Lower leg skin (tissue), 4 donors: ENCODE measurements at places on chromosomes 13 and 19. TPM values are rescaled to one million over a fixed set of nuclear protein-coding genes. Genes with fewer than 3 reads are reported as not detected.

Gene ARHGAP33
- 8.6 TPM for total RNA-seq

Gene CACNG8
- total RNA-seq: not detected

Gene ZSCAN1
- total RNA-seq: 0.23 TPM

Gene PROZ
- total RNA-seq: not detected

Gene GTF2F1
- total RNA-seq: 33.2 TPM

Gene ATP4A
- total RNA-seq: not detected

Gene SIAH3
- 0.08 TPM for total RNA-seq

Gene LONP1
- total RNA-seq: 81.7 TPM

DNA sequence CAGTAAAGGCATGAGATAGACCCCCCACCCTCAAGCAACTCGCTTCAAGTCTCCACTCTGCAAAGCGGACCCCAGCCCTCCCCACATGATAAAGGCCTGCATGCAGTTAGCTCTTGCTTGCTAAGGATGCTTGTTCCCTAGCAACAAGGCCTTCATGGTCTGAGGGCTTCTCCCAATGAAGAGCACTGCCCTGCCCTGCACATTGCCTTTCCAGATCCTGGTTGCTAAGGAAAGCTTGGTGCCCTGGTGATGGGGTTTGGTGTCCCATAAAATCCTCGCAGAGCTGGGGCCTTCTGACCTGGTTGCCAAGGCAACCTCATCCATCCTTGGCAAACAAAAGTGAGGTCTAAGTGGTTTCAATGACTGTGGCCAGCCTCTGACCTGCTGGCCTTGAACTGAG, 6.0 kb downstream of the DBP start:
- DNase-seq: no peak

- DNase-seq: no peak
Observed at GRCh38 chr13:49935171-49936074, 717 bp downstream of the SPRYD7 start.

DNA sequence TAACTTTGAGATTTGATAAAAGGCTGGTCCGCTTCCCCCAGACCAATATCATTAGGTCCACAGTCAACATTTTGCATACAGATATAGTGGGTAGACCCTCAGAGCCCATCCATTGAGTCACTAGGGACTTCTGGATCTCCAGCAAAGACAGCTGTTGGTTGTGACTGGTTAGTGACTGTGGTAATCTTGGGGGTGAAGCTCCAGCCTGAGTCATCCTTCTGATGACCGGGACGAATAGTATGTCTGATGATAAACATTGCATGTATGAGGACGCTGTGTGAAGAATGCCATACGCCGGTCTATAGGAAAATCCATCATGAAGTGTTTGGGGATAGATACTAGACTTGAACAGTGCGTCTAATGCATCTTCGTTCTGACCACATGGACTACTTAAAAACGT, 307.0 kb downstream of the UQCRFS1 start:
- no peak for DNase-seq

DNA sequence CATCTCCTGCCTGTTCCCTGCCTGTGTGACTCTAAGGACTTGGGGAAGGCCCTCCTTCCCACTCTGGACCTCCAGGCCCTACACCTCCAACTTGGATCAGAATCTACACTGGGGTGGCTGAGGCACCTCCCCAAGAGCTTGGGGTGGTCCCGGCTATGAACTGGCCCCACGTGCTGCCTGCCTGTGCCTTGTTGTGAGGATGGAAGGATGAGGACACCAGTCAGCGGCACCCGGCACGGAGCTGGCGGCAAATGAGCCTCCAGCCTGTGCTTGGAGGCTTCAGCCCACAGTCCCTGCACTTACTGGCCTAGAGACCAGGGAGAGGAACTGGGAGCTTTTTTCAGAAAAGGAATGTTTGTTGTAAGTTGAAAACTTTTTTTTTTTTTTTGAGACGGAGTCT, 8.5 kb downstream of the AKAP8 start:
- no peak for DNase-seq

- no peak for DNase-seq
Observed at GRCh38 chr19:40553885-40554857, 22.5 kb upstream of the SHKBP1 start.

GRCh38 chr13:32969516-32969941, 46.7 kb upstream of the KL start:
- DNase-seq: no peak

GRCh38 chr13:19182536-19182935, 912 bp upstream of the TUBA3C start:
- DNase-seq: peak; percentile 42

DNA sequence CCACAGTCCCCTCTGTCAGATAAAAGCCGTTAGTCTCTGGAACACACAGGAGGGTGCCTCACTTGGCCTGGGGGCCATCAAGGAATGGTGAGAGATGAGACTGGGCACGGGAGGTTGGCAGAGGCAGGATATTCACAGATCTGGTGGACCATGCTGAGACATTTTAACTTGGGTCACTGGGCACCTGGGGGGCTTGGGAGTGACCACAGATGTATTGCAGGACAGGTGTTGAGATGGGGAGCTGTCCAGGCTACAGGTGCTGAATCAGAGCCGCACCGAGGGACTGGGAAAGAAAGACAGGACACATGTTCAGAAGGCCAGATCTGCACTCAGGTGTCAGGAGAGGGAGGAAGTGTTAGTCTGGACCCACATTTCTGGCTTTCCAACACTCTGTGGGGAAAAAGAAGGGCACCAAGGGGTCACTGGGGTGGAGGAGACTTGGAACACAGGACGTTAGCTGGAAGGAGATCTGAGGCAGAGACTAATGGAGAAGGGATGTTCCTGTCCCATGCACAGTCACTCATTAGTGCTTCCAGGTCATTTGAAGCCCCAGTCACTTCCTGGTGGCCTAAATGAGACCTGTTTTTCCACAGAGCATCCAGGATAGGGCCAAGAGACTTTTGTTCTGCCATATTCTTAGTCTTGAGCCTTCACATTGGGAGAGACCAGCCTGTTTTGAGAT, 56.1 kb downstream of the CHST8 start:
- DNase-seq: peak; percentile 78

- no peak for DNase-seq
Observed at GRCh38 chr13:33520468-33520839, 234.9 kb upstream of the STARD13 start.

- no peak for DNase-seq
Observed at GRCh38 chr13:90868321-90868920, 479.1 kb upstream of the MIR17HG start.

DNA sequence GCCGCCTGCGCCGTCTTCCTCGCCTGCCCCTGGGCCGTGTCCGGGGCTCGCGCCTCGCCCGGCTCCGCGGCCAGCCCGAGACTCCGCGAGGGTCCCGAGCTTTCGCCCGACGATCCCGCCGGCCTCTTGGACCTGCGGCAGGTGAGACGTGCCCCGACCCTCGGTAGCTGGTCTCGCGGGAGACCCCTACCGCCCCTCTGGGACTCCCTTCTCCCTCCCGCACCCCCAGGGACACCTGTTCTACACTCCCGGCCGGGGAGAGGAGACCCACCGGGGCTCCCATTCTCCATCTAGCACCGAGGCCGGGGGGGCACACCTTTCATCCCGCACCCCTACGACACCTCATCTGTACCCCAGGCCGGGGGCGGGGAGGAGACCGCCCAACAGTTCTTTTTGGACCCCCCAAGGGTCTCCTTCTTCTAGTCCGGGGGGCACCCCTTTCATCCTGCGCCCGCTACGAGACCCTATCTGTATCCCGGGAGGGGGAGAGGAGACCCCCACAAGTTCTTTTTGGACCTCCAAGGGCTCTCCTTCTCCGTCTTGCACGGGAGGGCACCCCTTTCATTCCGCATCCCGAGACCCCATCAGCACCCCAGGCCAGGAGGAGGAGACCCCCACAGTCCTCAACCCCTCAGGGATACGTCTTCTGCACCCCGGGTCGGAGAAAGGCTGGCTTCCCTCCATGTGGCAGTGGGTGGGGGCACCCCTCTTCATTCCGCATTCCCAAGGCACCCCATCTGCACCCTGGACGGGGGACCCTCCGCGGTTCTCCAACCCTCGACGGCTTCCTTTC, 533 bp downstream of the TNFSF9 start:
- DNase-seq: no peak
